ENCODE measurements at places on chromosomes 11 and 22.

- DNase-seq: no peak
Measured at GRCh38 chr11:109088086-109088485, 333.9 kb upstream of the C11orf87 start.

DNA sequence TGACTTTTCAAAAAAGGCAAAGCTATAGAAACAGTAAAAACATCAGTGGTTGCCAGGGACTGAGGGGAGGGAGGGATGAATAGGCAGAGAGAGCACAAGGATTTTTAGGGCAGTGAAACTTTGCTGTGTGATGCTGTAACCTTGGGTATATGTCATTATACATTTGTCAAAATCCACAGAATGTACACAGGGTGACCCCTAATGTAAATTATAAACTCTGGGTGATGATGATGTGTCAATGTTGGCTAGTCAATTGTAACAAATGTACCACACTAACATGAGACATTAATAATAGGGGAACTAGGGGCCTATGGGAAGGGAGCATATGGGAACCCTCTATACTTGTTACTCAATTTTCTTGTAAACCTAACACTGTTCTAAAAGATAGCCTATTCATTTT is 24.8 kb downstream of the RIBC2 start:
- no peak for DNase-seq

DNA sequence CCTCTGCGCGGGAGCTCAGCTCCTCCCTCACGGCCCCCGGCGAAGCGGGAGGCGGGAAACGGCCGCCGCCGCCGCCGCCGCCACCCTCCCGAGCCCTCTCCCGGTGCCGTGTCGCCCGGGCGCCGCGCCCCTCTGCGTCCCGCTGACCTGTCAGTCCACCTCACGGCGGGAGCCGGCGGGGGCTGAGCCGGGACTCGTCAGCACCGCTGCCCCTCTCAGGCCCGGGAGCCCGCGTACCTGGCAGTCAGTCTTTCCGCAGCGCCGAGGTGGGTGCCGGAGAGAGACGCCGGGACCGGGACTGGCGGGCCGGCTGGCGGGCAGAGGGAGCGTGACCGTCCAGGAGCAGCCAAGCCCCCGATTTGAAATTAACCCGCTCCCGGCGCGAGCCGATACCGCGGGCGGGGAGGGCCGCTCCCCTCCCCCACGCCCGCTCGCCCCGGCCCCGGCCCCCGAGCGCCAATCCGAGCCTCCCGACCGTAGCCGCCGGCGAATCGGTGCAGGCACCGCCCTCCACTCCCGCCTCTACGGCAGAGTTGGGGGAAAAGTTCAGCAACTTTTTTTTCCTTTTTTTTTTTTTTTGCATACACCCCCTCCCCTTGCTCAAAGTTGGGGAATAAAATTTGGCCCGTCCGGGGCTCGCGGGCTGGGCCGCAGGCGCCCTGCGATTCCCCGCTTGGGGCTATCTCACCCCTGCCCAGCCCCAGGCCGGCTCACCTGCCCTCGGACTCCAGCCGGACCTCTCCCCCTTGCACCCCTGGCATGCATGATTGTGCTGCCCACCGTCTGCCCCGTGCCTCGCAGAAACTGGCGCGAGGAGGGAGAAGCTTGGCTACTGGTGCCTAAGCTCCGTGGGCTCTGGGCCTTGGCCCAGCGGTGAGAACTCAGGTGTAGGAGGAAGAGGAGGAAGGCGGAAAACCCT is 774 bp upstream of the E2F8 start:
- DNase-seq: no peak

GRCh38 chr11:59777104-59777503 is 21.9 kb downstream of the STX3 start:
- DNase-seq: no peak

GRCh38 chr11:41955066-41955465 is 495.6 kb upstream of the LRRC4C start:
- no peak for DNase-seq

DNA sequence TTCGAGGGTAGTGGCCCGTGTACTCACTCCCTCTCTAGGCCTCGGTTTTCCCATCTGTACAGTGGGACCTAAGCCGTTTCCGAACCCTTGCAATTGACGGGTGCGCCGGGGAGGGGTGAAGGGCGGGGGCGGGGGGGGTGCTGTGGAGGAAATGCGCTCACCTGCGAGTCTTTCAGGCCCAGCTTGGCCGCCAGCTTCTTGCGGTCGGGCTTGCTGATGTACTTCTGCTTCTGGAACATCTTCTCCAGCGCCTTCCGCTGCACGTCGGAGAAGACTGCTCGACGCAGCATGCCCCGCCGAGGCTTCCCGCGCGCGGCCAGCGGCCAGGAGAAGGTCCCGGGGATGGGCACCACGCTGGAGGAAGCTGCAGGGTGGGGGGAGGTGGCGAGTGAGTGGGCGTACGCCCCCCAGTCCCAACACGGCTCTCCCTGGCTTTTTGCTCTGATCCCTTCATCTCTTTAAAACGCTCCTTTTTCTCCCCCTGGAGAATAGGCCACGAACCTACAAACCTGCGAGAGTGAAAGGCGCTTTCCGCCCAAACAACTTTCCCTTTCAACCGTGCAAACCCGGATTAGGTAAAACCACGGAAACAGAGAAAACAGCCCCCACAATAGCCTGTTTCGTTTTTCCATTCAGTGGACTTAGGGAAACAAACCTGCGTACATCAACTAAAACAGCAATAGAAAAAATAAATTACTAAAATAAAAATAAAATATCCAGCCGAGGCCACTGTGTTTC is 3.2 kb downstream of the DBX1 start:
- no peak for DNase-seq

DNA sequence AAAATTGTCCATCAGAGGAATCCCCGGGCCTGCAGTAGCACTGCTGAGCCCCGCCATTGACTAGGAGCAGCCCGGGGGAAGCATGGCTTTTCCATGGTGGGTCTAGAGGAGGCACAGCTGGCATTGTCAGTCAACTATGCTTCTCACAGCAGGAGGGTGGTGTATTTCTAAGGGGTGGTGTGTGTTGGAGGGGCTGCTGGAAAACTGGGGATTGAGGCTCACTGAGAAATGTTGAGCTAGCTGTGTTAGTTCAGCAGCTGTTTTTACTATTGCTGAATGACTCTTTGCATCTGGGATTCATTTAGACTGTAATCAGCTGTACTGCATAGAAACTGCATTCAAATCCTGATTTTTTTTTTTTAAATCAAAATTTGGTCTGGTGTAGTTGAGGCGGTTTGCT is 5.6 kb downstream of the DDX10 start:
- DNase-seq: no peak

Measured in activated naive CD8-positive, alpha-beta T cell treated with anti-CD3 and anti-CD28 coated beads, Interleukin-2, amount 50 U/mL, for 16 hours (primary cell).